Right atrium auricular region (tissue), 2 donors: ENCODE measurements at places on chromosomes 7 and 10.

GRCh38 chr10:44961230-44961571 lies 1.6 kb downstream of the RASSF4 start:
- DNase-seq = peak; percentile 57

GRCh38 chr7:47949703-47950102 lies 1.4 kb upstream of the PKD1L1 start:
- DNase-seq = no peak

DNA sequence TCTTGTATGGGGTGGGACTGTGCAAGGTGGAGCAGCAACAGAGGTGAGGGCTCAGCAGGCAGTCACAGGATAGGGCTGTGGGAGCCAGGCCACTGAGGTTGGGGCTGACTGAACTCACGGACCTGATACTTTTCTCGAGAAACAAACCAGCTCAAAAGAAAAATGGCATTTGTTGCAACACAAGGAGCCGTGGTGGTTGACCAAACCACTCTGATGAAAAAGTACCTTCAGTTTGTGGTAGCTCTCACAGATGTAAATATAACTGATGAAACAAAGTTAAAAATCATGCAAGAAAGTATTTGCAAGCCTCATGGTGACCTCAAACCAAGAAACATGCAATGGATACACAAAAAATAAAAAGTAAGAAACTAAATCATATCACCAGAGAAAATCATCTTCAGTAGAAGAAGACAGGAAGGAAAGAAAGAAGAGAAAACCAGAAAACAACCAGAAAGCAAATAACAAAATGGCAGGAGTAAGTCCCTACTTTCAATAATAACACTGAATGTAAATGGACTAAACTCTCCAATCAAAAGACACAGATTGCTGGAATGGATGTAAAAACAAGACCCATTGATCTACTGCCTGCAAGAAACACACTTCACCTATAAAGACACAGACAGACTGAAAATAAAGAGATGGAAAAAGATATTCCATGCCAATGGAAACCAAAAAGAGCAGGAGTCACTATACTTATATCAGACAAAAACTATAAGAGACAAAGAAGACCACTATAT lies 48.9 kb upstream of the DUSP5 start:
- no peak for DNase-seq

GRCh38 chr7:53491051-53491450 lies 455.6 kb downstream of the POM121L12 start:
- DNase-seq = no peak

- no peak for DNase-seq
Observed at GRCh38 chr7:155234158-155234492, 63.6 kb upstream of the INSIG1 start.

GRCh38 chr7:8296362-8296659 lies 34.3 kb upstream of the ICA1 start:
- no peak for DNase-seq

GRCh38 chr7:67018940-67019339 lies 22.3 kb downstream of the TYW1 start:
- no peak for DNase-seq

GRCh38 chr7:1923409-1924257 lies 253.6 kb downstream of the ELFN1 start:
- DNase-seq = no peak

GRCh38 chr10:405648-406047 lies 270.4 kb downstream of the ZMYND11 start:
- no peak for DNase-seq

GRCh38 chr7:112254156-112254555 lies 47.7 kb downstream of the ZNF277 start:
- DNase-seq = no peak

DNA sequence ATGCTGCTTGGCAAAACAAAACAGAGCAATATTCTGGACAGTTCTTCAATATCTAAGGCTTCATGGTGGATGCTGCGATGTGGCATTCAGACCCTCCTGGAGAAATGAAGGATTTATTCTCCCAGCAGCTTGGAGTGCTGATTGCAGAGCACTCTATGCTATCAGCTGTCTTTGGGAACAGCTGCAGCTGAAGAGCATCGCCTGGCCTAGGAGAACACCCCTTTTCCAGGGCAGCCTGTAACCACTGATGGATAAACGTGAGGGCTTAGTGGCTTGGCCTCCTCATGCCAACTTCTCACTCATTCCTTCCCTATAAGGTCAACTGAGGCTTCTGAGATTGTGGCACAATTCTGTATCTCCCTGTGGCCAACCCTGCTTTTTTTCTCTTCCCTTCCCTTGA lies 638.1 kb upstream of the CNTNAP2 start:
- no peak for DNase-seq

DNA sequence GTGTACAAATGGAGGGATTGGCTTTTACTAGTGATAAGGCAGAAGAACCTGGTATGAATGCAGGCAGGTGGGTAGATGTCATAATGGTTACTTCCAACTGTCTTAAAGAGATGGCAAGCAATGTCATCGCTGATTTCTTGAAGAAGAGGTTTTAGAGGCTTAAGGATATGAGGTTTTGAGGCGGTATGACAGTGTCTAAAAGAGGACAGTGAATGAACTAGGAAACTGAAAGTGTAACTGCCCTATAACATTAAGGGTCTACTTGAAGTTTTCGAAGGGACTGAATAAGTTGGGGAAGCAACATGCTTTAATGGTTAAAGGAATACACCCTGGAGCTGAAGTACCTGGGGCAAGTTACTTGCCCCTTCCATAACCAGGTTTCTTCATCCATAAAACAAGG lies 70.9 kb downstream of the NDUFB2 start:
- DNase-seq = no peak

DNA sequence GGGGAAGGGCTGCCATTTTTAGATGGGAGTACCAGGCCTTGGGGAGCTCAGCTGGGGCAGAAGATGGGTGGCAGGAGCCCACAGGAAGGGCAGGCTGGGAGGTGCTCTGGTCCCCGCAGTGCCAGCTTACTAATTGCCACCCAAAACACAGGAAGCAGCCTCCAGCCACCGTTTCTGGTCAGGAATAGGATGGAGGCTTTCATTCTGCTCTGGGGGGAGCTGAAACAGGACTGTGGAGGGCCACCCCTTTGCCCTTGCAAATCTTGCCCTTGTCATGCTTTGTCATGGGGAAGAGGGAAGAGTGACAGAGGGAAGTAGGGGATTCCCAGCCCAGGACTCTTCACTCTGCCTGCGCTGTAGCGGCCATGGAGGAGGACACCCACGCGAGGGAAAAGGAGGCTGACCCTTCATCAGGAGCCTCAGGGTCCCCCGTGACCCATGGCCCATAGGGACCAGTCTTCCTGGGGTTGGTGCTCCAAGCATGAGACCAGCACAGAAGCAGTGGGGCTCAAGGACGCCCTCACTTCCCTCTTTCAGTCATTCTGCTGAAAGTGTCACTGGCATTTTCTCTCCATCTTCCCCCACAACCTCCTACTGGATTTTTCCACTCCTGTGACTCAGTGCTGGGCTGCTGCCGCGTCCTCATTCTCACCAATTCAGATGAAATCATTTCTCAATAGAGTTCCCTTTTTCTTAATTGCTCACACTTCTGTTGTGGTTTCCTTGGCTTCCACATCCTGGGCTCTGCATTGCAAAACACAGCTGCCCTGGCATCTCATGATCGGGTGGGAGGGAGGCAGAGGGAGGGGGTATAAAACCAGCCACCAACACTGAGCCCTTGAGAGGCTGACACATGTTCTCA lies 61.9 kb downstream of the MKI67 start:
- peak; percentile 86 for DNase-seq

GRCh38 chr7:143406002-143406357 lies 2.7 kb downstream of the EPHA1 start:
- DNase-seq = no peak

DNA sequence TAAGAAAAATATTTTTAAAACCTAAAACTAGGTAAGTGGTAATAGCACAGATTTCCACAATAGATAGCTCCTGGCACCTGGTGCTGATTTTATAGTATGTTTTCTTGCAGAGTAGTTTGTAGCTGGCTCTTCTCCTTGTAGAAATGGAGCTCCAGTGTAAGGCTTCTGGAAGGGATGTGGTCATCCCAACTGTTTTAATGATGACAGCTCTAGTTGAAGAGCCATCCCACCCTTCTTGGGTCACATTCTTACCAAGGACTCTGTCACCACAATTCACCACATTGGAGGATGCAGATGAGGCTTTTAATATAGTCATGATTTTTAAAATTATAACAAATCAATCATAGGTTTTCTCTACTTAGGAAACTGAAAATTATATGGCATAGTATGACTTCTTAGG lies 31.0 kb downstream of the TES start:
- DNase-seq = no peak

- no peak for DNase-seq
Observed at GRCh38 chr7:68321776-68322496, 1276.3 kb upstream of the AUTS2 start.

DNA sequence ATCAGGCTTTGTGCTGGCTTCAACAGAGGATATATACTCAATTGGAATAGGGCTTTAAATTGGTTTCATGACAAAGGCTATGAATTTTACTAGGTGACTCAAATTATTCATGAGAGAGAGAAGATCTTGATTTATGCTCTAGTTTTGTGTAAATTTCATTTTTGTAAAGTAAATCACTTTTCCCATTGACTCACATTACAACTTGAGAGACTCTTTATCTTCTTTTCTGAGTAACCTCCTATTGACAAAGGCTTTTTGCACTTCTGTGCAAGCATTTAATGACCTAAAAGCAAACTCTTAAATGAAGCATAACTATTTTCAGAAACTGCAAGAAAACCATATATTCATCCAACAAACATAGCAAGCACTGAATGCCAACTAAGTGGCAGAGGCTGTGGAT lies 98.5 kb upstream of the RHOBTB1 start:
- DNase-seq = no peak

DNA sequence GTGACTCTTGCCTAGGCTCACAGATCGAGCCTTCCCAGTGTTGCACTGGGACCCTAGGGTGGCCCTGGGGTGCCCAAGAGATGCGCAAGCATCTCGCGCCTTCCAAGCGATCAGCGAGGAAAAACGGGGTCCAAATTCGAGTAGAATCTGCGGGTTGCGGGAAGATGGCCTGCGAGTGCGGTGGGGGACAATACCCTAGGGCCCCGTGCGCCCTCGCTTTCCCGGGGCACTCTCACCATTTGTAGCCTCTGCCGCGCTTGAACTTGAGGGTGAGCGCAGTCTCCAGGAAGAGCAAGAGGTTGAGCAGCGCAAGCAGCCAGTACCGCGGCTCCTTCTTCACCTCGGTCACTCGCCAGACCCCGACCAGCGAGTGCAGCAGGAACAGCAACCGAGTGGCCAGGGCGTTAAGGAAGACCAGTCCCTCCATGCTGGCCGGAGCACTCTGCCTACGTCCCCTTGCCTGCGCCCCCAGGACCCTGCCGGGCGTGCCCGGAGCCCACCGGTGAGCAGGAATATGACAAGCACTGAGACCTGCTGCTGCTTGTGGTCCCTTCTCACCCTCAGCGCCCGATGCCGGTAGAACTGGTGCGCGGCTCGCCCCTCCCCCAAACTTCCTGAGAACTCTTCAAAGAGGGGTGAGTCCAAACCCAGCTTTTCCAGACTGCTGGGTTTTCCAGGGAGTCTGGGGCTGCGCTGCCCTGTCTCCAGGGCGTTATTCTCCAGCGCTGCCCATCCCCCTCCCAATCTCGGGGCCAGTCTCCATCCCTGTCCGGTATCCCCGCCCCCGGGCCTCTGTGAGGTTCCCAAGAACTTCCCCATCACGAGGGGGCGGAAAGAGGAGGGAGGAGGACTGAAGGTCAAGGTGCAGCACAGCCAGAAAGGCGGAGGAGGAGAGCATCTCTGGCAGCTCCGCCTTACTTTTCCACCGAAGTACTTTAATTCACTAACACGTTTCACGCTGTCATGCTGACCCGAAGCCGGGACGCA lies at the start of gene TMEM26:
Gene TMEM26 (minus strand): TSS at position 727 of the 987 bp plus-strand sequence. CDS start 300 bp downstream, at position 427.
- DNase-seq = no peak

GRCh38 chr10:103921750-103922195 lies 3.8 kb upstream of the STN1 start:
- DNase-seq = no peak

GRCh38 chr10:103759100-103759781 lies 96.1 kb downstream of the SH3PXD2A start:
- DNase-seq = no peak

- DNase-seq = no peak
Observed at GRCh38 chr10:101552442-101552841, 35.6 kb downstream of the POLL start.

- no peak for DNase-seq
Observed at GRCh38 chr10:85535926-85536325, 830.7 kb downstream of the GRID1 start.

DNA sequence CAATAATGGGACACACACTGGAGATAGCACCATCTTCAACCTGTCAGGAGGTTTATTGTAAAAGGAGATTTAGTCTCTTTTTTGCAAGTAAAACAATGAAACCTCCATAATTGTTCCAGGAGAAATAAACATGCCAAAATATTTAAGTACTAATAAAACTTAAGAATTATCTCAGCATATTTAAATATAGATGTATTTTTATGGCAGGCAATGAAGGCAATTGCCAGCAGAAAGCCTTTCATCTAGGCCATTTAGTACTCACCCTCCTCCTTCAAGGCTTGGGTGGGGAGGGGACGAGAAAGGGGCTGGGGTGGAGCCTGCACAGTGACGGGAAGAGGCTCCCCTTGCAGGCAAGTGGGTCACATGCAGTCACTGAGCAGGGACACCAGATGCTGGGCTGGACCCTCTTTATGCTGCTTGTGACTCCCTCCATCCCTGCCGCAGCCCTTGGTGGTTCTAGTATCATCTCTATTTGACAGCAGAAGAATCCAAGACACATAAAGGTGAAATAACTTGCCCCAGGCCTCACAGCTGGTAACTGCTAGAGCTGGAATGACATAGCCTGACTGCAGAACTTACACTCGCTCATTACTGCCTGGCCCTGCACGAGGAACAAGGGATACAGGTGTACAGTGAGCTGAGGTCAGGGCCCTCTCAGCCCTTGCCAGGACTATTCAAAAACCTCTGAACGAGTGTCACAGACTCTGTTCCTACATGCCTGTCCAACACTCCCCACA lies 449.5 kb upstream of the ZMIZ1 start:
- DNase-seq = no peak

DNA sequence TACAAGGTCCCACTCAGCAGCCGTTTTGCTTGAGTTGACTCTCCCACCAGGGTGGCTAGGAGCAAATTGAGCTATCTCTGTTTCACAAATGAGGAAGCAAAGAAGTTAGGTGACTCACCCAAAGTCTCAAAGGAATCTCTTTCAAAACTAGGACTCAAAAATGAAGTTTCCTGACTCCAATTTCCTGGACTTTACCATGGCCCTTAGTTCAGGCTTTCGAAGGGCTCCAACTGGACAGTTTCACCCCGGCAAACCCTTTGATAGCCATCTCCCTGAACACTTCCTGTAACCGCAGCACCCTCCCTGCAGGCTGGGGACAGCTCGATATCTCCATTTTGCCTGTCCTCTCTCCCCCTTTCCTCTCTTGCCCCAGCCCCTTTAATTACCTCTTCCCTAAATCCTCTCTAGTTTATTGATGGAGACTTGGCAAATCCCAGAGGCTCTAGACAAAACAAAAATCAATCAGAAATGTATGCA lies 4.7 kb upstream of the AFAP1L2 start:
- DNase-seq = no peak
